Epithelial cell of umbilical artery (primary cell): ENCODE measurements at places on chromosomes 12 and 14. TPM values are rescaled to one million over a fixed set of nuclear protein-coding genes. Genes with fewer than 3 reads are reported as not detected.

Gene PLEKHG7
- not detected in 2 replicates for total RNA-seq

Gene MGAT4C
- total RNA-seq, result 0.32 TPM in 1 of 2 replicates, not detected in the other

Gene RNASE1
- total RNA-seq, result 33.5 and 51.7 TPM in 2 replicates

Gene CD163L1
- 5.8 and 13.8 TPM in 2 replicates for total RNA-seq

Gene RITA1
- total RNA-seq, result 20.1 and 21.1 TPM in 2 replicates

Gene COX8C
- not detected in 2 replicates for total RNA-seq

Gene RNASE3
- total RNA-seq, result not detected in 2 replicates

Gene OR4E1
- total RNA-seq, result not detected in 2 replicates

Gene BATF
- not detected in 2 replicates for total RNA-seq

Gene FOXM1
- total RNA-seq, result 5.2 and 7.9 TPM in 2 replicates

Gene ETFBKMT
- 2.6 and 2.9 TPM in 2 replicates for total RNA-seq

Gene MDGA2
- not detected in 2 replicates for total RNA-seq

Gene NKX2-1
- not detected in 2 replicates for total RNA-seq

Gene PRIM1
- 13.0 and 22.5 TPM in 2 replicates for total RNA-seq

Gene CCDC177
- not detected in 2 replicates for total RNA-seq

Gene OVCH1
- total RNA-seq, result not detected in 2 replicates

Gene PLA2G1B
- total RNA-seq, result not detected in 2 replicates

Gene ETFRF1
- 20.5 and 26.4 TPM in 2 replicates for total RNA-seq

Gene ITPR2
- total RNA-seq, result 94.8 and 113 TPM in 2 replicates

Gene C1QL4
- not detected in 2 replicates for total RNA-seq

Gene POTEM
- not detected in 2 replicates for total RNA-seq

Gene SLC7A8
- 0.65 and 1.7 TPM in 2 replicates for total RNA-seq

Gene C14orf119
- 48.7 and 60.8 TPM in 2 replicates for total RNA-seq

Gene JDP2
- total RNA-seq, result 4.5 and 18.8 TPM in 2 replicates

Gene RIMKLB
- 42.9 and 87.8 TPM in 2 replicates for total RNA-seq

Gene IFI27L2
- 84.1 and 85.7 TPM in 2 replicates for total RNA-seq

Gene FOXJ2
- 3.2 and 3.3 TPM in 2 replicates for total RNA-seq

Gene HOXC13
- total RNA-seq, result not detected in 2 replicates

Gene ITGA7
- 0.32 and 1.7 TPM in 2 replicates for total RNA-seq

Gene CD4
- total RNA-seq, result not detected in 2 replicates

Gene MARK3
- total RNA-seq, result 62.7 and 77.2 TPM in 2 replicates

Gene APOF
- total RNA-seq, result not detected in 2 replicates

Gene ITGB7
- total RNA-seq, result 0.15 TPM in 1 of 2 replicates, not detected in the other

Gene SPTLC2
- 49.4 and 93.5 TPM in 2 replicates for total RNA-seq

Gene MYO1H
- total RNA-seq, result not detected in 2 replicates
